Kidney (tissue), 22 donors: ENCODE measurements at places on chromosomes 5 and 9. TPM values are rescaled to one million over a fixed set of nuclear protein-coding genes. Genes with fewer than 3 reads are reported as not detected.

Gene PIP5K1B
- 10.1 TPM for total RNA-seq

GRCh38 chr5:171743436-171744076, 42.1 kb upstream of the SMIM23 start:
- no peak for DNase-seq

Gene GAPVD1
- total RNA-seq, result 44.8 TPM

Gene WNK2
- total RNA-seq, result 4.8 TPM

Gene SPINK7
- total RNA-seq, result not detected

DNA sequence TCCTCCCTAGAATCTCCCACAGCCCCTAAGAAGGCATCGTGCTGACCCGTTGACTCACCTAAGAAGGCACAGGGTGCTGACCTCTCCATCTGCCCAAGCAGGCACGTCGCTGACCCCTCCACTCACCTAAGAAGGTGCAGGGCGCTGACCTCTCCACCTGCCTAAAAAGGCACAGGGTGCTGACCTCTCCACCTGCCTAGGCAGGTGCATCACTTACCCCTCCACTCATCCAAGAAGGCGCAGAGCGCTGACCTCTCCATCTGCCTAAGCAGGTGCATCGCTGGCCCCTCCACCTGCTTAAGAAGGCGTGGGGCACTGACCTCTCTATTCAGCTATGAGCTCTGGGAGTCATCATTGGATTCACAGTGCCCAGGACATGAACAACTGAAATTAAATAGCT, 54.4 kb upstream of the FCN1 start:
- no peak for DNase-seq

Gene ITK
- 14.0 TPM for total RNA-seq

Gene CCDC183
- 0.88 TPM for total RNA-seq

Gene TNFSF8
- 5.0 TPM for total RNA-seq

DNA sequence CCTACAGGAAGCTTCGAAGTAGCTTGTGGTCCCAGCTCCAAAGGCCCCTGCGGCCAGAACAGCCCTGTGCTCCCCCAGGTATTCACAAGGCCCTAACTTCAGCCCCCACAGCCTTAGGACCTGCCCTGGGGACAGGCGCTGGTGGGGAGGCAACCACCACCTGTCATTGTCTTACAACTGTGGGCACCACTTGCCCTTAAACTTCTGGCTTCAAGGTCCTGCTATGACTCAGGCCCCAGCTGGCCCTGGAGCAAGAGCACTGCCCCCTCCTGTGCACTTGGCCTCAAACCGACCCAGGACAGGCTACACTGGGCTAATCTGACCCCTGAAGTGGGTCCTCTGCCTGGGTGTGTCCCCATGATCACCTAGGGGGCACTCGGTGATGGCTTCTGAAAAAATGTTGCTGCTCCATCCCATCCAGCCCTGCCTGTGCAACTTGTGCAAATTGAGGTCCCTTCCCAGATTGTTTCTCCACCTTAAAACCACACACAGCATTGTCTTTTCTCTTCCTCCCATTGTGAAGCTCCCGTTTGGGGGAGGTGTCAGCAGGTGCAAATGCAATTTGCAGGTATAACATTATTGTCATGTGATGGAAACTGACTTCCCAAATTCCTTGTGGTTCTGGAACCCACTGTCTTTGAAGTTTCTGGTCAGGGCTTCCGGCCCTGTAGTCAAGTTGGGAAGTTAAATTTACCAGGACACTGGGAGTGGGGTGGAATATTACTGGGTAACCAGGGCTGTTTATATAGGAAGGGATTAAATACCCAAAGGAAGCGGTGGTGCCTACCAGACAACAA, 1.1 kb upstream of the PROB1 start:
- DNase-seq, result no peak

DNA sequence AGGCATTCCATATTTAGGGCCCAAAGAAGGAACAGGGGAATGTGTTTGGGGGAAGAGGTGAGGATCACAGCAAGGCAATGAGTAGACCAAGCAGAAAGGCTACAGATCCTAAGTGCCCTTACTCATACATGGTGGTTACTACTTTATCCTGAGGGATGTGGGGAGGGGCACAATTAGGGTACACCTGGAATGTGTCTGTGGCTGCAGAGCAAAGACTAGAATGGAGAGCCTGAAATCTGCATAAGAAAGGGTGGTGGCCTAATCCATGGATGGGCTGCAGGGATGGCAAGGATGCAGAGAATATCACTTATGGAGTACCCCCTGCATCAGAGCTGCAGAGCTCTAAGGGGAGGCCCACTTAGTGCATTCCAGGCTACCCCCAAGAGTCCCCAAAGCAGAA, 352.6 kb upstream of the TRPC7 start:
- DNase-seq, result no peak

GRCh38 chr5:128682669-128683068, 144.6 kb upstream of the FBN2 start:
- no peak for DNase-seq
